Thoracic aorta (tissue), 2 donors: ENCODE measurements at places on chromosomes 16 and 17.

DNA sequence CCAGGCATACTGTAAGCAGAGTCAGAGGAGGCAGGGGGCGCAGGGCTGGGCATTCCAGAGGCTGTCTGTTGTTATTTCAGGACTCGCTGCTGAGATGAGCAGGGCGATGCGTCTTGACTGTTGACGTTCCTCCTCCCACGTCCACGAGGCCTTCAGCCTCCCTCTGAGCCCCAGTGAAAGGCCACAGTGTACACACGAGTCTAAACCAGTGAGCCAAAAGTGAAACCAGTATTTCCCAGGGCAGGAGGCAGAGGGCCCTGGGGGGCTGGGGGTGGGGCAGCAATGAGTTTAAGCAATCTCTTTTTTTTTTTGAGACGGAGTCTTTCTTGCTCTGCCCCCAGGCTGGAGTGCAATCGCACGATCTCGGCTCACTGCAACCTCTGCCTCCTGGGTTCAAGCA lies 21.5 kb downstream of the SMTNL2 start:
- no peak for DNase-seq
- H3K27me3 ChIP-seq: no peaks in the 10 kb centered on the region
- H3K4me3 ChIP-seq: no peak overlapping the region
- H3K36me3 ChIP-seq: no peaks in the 10 kb centered on the region

- H3K4me3 ChIP-seq: no peak overlapping the region
- no peaks in the 10 kb centered on the region for H3K27me3 ChIP-seq
- no peaks in the 10 kb centered on the region for H3K4me1 ChIP-seq
- no peaks in the 10 kb centered on the region for H3K36me3 ChIP-seq
Observed at GRCh38 chr17:2844416-2844815, 48.2 kb downstream of the RAP1GAP2 start.

GRCh38 chr17:33469421-33469820 lies 176.3 kb upstream of the ASIC2 start:
- H3K27me3 ChIP-seq: no peaks in the 10 kb centered on the region
- H3K36me3 ChIP-seq: no peaks in the 10 kb centered on the region
- H3K4me3 ChIP-seq: no peak overlapping the region
- no peak overlapping the region for H3K27ac ChIP-seq

- no peak for DNase-seq
- no peaks in the 10 kb centered on the region for H3K36me3 ChIP-seq
- H3K4me3 ChIP-seq: no peak overlapping the region
- no peaks in the 10 kb centered on the region for H3K27me3 ChIP-seq
Observed at GRCh38 chr16:77449208-77449607, 14.4 kb upstream of the ADAMTS18 start.

DNA sequence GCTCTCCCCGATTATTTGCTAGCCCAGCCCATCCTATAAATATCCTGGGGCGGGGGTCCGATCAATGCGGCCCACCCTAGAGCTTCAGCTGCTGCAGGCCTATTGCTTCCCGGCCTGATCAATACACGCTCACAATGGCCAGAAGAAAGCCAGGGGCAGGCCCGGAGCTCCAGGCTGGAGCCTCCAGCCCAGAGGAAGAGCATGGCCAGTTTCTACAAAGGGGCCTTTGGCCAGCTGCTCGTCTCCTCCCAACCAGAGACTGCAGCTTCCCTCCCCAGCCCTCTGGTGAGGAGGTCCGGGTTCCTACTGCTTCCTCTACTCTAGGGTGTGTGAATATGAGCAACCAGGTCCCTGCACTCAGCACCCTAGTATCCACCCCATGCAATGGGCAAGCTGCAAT lies 36.7 kb downstream of the SALL1 start:
- H3K27ac ChIP-seq: no peak overlapping the region
- no peak for DNase-seq
- H3K27me3 ChIP-seq: no peaks in the 10 kb centered on the region

- DNase-seq: no peak
- no peaks in the 10 kb centered on the region for H3K27me3 ChIP-seq
- no peaks in the 10 kb centered on the region for H3K36me3 ChIP-seq
- no peak overlapping the region for H3K27ac ChIP-seq
- H3K4me1 ChIP-seq: no peaks in the 10 kb centered on the region
- H3K4me3 ChIP-seq: no peak overlapping the region
Observed at GRCh38 chr17:28124962-28125361, 82.5 kb downstream of the NLK start.

GRCh38 chr16:23213831-23214230 lies 31.3 kb downstream of the SCNN1G start:
- H3K36me3 ChIP-seq: no peaks in the 10 kb centered on the region
- DNase-seq: no peak
- H3K4me1 ChIP-seq: no peaks in the 10 kb centered on the region
- no peak overlapping the region for H3K4me3 ChIP-seq

- H3K36me3 ChIP-seq: no peaks in the 10 kb centered on the region
- H3K27ac ChIP-seq: no peak overlapping the region
- no peak for DNase-seq
- H3K4me3 ChIP-seq: no peak overlapping the region
Observed at GRCh38 chr17:66889480-66890230, 54.7 kb downstream of the CACNG5 start.

DNA sequence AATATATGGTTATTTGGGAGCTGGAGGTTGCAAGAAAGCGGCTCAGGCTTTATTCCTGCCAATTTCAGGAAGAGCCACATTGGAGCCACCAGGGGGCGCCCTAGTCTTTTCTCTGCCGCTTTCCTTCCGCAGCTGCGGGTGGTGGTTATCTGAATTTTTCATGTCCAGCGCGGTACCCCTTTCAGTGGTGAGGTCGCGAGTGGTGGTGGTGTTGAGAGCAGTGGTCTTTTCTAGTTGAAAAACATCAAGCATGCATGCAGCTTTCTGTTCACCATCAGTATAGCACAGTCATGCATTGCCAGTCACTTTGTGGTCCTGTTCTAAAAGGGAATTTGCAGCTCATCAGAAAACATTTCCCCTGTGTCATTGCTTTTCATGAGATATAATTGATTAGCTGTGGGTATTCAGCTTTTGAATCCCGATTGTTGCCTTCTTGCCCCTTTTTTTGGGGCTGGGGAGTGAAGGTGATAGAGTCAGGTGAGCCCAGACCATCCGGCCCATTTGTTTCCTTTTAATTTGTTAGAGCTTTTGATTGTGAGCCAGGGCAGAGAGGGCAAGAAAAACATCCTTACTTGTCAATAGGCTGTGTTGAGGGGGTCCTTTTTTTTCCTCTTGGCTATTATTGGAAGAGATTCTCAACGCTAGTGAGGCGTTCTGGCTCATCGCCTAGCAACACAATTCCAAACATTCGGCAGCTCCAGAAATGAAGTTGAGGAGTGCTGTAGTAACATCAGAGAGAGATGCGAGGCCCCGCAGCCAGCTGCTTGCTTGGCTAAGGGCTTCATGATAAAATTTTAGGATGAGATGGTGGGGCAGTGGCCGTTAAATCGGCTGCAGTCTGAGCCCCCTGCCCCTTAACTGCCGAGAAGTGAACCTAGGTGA lies 119.0 kb downstream of the SNX29 start:
- peaks cover 12% of the 10 kb centered on the region for H3K4me1 ChIP-seq
- peak overlapping the region; percentile 66 for H3K4me3 ChIP-seq
- DNase-seq: no peak
- no peak overlapping the region for H3K27ac ChIP-seq
- H3K36me3 ChIP-seq: peaks cover 3% of the 10 kb centered on the region
- no peaks in the 10 kb centered on the region for H3K27me3 ChIP-seq
